NCI-H2171 treated with DMSO at 0.1 percent for 48 hours (cell line): ENCODE measurements at places on chromosomes 6 and 20.

DNA sequence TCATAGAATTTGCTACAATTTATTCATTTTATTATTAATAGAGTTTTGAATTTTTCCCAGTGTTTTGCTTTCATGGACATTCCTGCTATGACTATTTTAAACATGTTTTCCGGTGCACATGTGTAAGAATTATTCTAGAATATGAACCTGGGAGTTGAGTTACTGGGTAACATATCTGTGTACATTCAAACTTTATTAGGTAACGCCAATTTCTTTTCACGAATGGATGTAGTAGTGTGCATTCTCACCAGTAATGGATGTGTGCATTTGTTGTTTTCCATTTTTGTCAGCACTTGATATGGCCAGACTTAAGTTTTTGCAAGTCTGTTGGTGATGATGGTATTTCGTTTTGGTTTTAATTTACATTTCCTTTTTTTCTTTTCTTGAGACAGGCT, 118.8 kb downstream of the CDKAL1 start:
- DNase-seq, result no peak

- no peak for DNase-seq
Observed at GRCh38 chr6:3421791-3422434, 34.9 kb downstream of the SLC22A23 start.

- DNase-seq, result no peak
Observed at GRCh38 chr6:16097382-16098171, 31.3 kb upstream of the MYLIP start.

GRCh38 chr6:44567406-44567805, 179.9 kb downstream of the CDC5L start:
- no peak for DNase-seq

- peak; percentile 9 for DNase-seq
Observed at GRCh38 chr6:150093397-150093796, 24.5 kb upstream of the ULBP3 start.

DNA sequence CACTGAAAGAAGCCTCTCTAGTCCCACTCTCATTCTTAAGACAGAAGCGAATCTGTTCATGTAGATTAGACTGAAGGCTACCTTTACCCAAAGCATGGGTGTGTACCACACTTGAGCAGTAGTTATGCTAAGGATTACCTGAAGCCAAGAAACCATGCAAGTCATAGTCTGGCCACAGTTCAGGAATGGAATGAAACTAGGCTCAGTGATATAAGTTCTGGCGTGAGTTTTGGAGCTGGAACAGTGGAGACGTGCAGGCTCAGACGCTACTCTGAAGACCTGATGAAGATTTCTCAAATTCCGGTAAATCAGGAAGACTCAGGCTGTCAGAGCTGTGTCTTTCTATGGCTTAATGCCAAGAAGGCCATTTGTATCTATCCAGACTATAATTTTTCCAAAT, 219.9 kb downstream of the HDGFL1 start:
- DNase-seq, result no peak

DNA sequence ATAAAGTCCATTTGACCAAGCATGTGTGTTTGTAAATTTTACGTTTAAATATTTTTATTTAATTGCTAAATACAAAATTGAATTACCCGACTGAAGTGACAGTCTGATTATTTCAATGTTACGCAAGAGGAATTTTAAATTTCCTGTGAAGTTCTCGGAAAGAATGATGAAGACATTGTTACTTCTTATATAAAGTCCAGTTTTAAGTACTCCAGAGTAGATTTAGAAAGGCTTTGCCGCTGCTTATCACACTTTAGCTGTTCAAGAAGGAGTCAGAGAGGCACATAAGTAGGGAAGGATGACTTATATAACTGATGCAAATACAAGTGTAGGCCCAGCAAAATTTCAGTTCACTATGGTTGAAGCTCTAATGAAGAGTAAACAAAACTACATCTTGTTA, 265.1 kb upstream of the CITED2 start:
- no peak for DNase-seq

GRCh38 chr6:104705916-104706442, 153.7 kb downstream of the HACE1 start:
- no peak for DNase-seq

- no peak for DNase-seq
Observed at GRCh38 chr6:130513770-130514169, 148.0 kb downstream of the TMEM200A start.

DNA sequence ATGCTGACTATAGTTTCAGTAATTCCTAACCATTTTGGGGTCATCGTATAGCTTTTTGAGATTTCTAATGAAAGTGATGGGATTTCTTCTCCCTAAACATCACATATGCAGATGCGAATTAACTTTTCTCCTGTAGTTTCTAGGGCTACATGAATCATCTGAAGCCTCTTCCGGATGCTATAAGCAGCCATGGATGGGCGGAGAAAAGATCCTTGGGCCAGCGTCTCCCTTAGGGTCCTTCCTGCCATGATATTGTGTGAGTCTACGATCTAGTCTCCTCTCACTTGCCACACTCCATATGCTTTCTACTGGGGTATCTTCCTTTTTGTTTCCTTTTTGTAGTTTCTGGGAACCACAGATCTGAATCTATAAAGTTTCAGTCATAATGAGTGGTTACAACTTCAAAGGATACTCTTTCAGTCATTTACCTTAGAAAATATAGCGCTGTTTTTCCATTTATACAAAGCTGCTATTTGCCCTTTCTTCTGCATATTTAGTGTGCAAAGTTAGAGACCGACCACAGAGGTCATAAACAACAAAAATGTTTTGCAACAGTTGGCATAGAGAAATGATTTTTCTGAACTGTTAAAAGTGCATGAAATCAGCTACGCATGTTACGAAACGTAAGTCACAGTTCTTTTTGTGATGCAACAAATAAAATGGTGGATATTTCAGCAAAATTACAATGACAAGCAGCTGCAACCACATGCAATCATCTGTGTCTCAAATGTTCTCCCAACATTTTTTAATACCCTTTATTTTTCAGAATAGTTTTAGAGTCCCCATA, 396.2 kb upstream of the SLC35B3 start:
- DNase-seq, result no peak

DNA sequence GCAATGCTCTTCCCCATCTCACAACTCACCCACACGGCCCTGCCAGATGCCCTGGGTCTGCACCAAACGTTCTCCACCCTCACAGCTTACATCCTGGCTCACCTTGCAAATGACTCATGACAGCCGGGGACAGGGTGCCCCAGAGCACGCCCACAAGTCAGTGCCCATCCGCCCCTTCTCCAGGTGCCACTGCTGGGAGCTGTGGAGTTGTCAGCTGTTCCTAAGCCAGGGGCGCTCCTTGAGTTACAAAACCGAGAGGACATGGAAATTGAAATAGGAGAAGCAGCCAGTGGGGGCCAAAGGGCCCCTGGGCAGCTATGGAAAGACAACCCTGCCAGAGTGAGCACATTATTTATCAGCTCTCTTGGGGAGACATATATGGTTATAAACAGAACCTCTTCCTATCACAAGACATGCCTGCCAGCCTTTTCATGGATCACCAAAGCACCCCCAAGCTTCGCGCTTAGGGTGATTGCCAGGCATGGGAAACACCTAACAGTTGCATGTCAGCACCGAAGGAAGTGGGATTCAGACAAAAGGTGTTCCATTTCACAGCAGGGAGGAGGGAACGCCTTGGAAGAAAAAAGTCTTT, 236.8 kb downstream of the LY86 start:
- peak; percentile 94 for DNase-seq

DNA sequence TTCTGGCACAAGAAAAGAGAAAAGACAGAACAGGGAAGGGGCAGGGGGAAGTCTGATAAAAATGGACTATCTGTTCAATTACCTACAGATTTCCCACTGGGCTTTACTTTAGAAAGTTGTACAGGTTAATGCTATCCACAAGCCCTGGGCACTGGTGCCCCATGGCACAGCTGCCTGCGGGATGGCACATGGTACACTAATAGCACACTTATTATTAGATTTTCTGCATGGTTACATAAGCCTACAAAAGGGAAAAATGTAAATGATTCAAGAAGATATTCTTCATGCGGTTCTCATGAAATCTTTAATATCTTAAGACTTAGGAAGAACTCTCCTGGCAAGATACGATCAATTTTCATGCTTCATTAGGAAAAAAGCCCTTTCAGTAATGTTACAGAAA, 137.5 kb downstream of the GMPR start:
- DNase-seq, result no peak

- no peak for DNase-seq
Observed at GRCh38 chr6:11760015-11760473, 18.6 kb downstream of the ADTRP start.

- DNase-seq, result no peak
Observed at GRCh38 chr6:3748208-3749066, 3.1 kb downstream of the PXDC1 start.

DNA sequence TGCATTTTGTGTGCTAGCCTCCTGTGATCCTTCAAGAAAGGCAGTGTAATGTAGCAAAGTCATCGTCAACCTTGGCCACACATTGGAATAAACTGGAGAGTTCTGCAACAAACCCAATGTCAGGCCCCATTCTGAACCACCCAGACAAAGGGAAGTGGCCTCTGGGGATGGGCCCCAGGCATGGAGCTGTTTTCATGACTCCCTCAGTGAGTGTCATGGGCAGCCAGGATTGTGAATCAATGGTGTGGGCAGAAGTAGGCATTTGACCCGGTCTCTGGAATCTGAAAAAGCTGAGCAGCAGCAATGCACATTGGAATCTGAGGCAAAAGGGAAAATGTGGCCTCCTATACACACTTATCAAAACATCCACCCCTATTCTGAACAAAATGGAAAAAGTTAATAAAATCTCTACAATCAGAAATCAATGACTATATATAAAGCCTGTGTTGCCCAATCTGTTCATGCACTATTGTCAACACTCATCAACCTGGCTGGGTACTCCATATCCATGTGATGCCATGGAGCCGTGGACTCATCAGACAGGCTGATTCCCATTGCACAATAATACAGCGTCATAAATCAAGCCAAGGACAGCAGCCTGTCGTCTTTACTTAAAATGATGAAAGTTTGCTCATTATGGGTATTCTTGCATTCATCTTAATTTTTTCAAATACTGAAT, 134.9 kb upstream of the STMND1 start:
- no peak for DNase-seq

GRCh38 chr6:152124429-152125074, 317.1 kb downstream of the ESR1 start:
- peak; percentile 61 for DNase-seq

DNA sequence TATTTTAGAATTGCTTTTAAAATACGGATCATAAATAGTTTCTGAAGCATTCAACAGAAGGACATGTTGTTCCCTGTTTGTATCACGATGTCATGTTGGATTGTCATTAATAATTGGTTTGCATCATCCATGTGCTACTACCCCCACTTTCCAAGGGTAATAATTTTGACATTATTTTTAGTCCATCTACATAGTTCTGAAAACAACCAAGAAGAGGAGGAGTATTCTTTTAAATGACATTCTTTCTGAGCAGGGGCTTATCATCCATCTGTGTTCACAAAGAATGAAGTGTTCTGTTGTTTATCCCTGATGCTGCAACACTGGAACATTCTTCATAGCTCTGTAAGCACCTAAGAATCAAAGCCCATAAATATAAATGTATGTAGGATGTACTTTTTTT, 151.0 kb upstream of the CITED2 start:
- no peak for DNase-seq

DNA sequence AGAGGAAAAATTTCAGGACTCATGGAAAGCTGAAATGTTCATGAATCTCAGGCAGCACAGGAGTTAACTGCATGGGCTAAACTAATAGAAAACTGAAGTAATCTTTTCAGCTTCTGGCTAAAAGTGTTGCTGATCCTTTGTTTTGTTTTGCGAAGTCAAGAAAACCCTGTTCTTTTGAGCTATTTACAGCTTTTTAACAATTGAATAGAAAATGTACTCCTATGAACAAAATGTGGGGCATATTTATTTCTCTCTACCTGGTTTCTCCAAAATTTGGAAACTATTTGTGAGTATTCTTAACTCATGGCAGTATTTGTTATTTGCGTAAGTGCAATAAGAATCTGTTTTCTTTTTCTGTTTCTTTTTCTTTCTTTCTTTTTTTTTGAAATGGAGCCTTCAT, 818.8 kb upstream of the CITED2 start:
- peak; percentile 9 for DNase-seq

- no peak for DNase-seq
Observed at GRCh38 chr6:153108315-153108714, 22.8 kb downstream of the RGS17 start.

DNA sequence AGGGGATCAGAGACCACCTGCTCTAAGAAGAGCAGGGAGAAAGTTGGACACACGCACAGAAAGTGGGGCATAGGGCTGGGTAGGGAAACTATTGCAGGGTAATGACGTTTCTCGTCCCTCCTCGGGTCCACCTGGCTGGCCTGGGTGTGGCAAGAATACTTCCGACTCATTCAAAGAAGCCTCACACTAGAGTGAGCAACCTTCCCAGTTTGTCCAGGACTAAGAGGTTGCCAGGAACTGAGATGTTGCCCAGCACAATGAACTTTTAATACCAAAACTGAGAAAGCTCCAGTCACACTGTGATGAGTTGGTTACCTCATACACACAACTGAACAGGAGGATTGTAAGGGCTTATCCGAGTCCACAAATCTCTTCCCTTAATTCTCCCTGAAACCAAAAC, 74.5 kb upstream of the ADGRF1 start:
- DNase-seq, result no peak

DNA sequence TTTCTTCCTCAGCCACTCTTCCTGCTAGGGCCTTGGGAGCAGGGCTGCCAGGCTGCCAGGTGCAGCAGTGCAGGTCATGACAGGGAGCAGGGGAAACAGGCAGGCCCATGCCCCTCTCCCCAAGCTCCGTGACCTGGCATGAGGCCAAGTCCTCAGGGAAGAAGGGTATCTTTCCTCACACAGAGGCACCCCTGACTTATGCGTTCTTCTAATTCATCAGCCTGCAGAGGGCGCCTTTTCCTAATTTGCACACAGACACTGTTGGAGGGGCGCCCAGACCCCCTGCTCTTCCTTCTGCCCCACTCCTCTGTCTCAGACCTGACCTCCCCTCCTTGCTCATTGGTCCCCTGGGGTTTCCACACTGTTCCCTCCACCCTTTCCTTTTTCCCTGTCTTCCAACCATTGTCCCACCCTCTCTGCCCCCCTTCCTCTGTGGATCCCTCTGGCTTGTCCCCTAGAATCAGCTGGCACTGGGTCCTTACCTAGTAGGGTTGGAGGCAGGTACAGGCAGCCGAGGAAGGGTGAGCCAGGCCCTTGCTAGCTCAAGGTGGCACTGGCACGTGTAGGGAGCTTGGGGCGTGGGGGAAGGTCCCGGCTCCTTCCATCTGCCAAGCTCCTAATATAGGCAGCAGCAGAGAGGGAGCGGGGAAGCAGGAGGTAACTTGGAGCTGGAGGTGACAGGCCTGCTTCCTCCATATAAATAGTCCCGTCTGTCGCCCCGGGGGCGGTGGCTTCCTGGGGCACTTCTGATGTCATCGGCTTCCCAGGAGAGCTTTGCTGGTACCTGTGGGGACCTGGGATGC, 154.9 kb upstream of the MLN start:
- peak; percentile 98 for DNase-seq

DNA sequence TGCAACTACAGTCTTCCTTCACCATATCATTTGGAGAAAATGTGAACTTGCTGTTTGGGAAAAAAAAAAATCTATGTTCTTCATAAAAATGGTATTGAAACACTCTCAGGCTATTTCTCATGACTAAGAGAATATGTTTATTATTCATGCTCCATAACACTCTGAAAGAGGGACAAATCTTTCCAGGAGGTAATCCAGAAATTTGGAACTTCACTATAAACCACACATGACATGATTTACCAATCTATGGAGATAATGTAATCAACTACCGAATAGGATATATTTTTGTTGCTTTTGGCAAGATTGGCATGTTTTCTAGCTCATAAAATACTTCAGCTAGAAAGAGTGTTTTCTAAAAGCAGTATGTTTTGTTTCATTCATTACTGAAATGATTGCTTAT, 56.3 kb downstream of the THEMIS start:
- DNase-seq, result no peak

- DNase-seq, result no peak
Observed at GRCh38 chr20:35286899-35287508, 2.4 kb upstream of the EIF6 start.
